ENCODE measurements at places on chromosomes 12 and 14.
A peak's percentile ranks its signal among the peaks of the same experiment; 100 is the strongest.

DNA sequence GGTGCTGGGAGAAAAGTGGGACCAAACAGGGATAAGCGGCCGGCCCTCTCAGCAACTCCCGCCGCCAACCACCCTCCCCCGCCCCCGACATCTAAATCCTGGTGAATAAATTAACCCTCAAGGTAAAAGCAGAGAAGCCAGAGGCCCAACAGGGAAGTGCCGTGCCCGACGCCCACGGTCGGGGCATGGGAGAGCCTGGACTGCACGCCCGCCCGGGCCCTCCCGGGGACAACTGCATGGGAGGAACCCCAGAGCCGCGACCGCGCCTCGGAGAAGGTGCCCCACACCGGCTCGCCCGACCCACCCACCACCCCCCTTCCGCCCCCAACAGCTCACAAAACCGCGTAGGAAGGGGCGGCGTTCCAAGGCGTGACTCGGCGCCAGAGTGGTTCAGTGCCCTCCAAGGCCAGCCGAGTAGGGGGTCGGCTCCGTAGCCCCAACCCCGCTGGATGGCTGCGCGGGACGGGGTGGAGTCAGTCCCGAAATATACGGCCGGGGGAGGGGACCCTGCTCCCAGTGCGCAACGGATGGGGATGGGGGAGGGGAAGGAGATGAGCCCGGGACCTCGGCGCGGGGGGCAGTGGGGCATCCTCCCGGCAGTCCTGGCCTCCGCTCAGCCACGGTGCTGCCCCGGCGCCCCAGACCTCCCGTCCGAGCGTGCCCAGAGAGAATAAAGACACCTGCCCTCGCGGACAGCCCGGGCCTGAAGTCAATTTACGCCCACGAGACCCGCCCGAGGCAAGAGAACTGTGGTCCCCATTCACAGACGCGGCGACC is 732 bp downstream of the SLC25A29 start:
- DNase-seq, result peak; percentile 64

- peak; percentile 42 for DNase-seq
Observed at GRCh38 chr12:1836854-1837421, 16.6 kb downstream of the LRTM2 start.

GRCh38 chr14:56131865-56132833 is 13.9 kb downstream of the PELI2 start:
- DNase-seq, result no peak

DNA sequence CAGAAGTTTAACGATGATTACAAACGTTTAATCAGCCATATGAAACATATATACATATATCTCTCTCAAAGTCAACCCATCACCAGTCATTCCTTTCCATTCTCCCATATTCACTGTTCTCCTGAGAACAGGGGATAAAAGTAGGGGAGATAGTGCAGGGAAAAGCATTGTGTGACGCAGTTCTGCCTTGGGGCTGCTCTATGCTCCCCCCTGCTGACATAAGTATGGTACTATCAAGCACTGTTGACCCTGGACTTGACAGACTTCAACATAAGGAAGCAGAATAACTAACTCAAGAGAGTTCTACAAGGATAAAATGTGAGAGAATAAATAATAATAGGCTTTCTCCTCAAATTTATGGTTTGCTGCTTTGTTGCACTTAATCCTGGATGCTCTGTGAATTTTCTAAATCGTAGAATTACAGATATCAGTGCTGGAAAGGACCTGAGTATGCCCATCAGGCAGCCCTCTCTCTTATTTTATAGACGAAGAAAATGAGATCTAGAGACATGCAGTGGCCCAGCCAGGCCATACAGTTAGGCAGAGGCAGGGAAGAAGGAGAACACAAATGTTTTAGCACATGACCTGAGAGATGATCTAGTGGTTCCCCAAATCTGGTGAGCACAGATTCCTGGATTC is 87.2 kb downstream of the SCN8A start:
- peak; percentile 48 for DNase-seq

- no peak for DNase-seq
Observed at GRCh38 chr14:40630471-40630870, 976.2 kb upstream of the LRFN5 start.

DNA sequence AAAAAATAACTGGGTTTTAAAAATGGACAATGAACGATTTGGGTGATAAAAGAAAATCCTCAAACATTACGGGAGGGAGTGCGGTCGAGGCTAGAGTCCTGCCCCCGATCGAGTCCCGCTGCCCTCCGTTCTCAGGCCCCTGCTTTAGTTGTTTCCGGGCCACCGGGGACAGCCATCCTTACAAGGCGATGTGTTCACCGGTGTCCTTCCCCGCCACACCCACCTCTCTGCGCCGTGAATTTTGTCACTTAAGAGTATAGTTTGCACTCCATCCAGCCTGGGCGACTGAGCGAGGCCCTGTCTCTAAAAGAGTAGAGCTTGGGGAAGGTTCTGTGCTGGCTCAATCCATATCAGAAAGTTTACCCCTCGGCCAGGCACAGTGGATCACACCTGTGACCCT is 2.9 kb downstream of the ULK1 start:
- no peak for DNase-seq

- no peak for DNase-seq
Observed at GRCh38 chr14:69428289-69428998, 30.0 kb downstream of the SLC39A9 start.

GRCh38 chr14:99420711-99421110 is 59.9 kb downstream of the SETD3 start:
- peak; percentile 33 for DNase-seq

- no peak for DNase-seq
Observed at GRCh38 chr12:45402288-45402687, 186.4 kb downstream of the ANO6 start.
